ENCODE measurements at places on chromosomes 6 and 20.

- DNase-seq = peak; percentile 37
Measured at GRCh38 chr6:132910759-132911158, 96.4 kb downstream of the RPS12 start.

DNA sequence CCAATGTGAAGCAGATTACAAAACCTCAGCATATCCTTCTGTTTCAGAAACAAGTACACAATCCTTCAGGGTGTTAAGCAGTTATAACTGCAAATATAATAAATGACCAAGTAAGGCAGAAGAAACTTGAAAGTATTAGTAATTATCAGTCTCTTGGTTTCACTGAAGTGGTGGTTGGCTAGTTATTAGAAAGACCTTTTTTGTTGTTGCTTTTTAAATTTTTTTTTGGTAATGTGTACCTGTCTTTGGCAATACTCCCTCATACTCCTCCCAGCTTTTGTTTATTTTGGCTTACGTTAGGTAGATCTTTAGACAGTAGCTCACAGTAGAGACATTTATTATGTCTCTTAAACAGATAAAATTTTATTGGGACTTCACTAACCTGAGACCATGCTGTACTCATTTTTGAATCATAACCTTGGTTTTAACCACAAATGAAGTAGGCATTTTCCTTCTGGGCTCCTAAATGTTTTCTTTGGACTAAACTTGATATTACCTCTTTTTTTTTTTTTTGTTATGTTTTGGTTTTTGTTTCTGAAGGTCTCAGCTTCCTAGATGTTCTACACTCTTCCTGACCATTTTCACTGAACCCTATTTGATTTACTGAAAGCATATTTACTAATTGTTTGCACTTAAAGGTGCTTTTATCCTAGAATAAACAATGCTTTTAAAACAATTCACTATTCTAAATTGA lies 6.4 kb downstream of the CD2AP start:
- peak; percentile 35 for DNase-seq

DNA sequence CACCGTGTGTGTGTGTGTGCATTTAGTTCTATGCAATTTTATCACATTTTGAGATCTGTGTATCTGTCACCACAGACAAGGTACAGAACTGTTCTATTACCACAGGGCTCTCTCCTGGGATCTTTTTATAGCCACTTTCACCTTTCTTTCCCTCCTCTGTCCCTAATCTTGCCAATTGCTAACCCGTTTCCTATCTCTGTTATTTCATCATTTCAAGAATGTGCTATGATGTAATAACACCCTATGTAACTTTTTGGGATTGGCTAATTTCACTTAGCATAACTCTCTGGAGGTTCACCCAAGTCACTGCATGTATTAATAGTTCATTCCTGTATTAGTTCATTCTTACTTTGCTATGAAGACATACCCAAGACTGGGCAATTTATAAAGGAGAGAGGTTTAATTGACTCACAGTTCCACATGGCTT lies 657.7 kb downstream of the QKI start:
- no peak for DNase-seq

DNA sequence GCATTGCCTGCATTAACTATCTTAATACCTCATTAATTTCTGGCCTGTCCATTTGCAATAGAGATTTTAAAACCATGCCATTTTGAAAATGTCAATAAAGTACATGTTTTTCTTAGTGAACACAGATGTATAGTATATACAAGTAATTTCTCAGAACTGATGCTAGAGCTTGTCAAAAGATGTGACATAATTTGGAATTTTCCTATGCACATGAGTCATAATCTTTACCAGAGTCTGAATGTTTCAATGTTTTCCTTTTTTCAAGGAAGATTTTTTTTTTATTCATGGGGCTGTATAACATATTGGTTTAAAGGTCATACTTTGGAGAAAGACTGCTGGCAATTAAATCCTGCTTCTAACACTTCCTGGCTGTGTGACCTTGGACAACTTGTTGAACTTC lies 1347.5 kb upstream of the ADGRB3 start:
- DNase-seq = no peak

DNA sequence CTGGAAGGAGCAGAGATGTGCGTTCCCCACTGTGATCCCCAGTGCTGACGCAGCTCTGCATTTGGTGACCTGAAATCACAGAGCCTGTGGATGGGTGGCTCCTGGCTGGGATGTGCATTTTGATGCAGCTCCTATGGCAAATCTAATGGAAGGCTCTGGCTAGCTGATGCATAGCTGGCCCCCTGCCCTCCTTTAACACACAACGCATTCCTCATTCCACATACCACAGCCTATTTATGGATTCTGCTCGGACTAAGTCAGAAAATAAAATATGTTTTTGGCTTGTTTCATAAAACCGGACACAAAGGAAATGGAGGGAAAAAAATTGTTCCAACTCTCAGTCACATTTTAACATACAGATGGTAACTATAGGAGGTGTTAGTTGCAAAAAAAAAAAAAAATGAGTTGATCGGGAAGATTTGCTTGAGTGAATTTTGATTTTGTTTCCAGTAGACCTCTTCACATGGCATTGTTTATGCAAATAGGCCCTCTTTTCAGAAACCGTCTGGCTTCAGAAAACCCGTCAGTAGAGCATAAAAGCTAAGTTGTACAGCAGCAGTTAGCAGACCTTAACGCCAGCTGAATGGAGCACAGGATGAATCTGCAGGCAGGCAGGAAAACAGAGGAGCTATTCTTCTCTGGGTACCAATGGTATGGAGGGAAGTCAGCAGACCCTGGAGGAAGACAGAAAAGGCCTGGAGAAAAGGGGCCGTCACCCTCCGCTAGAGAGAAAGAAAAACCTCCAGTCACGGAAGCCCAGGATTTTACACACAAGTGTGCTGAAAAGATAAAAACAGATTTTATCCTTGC lies 215.4 kb downstream of the HDGFL1 start:
- DNase-seq = peak; percentile 64

GRCh38 chr6:71029555-71029954 lies 72.7 kb upstream of the B3GAT2 start:
- DNase-seq = no peak

DNA sequence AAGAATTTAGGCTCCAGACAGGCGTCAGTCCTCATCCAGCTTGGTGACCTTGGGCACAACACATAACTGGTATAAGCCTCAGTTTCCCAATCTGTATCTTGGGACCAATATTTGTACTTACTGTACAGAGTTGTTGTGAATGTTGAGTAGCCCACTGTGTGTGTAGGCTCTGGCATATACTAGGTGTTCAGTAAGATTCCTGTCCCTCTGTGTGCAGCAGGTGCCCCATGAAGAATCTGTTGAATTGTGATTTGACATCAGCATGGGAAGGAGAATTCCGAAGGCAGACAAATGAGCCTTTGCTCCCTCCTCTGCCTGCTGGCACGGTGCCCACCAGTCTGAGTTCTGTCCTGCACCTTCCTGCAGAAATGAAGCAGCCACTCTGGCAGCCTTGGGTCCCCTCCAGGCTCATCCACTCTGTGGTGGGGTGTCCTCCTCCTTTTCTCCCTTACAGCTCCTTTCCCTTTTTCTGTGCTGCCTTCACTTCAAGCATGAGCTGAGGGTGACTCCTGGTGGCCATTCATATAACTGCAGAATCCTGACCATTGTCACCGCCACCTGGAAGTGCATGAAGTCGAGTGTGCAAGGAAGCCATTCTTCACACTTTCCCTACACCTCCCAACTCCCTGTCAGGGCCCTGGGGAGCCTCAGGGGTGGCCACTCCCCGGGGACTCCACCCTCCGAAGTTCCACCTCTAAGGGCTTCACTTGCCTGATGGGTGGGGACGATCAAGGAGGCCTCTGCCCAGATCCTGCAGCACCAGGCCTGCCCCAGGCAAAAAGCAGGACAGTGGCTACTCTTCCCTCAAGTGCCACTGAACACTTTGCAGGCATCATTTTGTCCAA lies 48.2 kb downstream of the MRPL14 start:
- peak; percentile 67 for DNase-seq

GRCh38 chr6:151731313-151731712 lies 76.2 kb upstream of the ESR1 start:
- no peak for DNase-seq

DNA sequence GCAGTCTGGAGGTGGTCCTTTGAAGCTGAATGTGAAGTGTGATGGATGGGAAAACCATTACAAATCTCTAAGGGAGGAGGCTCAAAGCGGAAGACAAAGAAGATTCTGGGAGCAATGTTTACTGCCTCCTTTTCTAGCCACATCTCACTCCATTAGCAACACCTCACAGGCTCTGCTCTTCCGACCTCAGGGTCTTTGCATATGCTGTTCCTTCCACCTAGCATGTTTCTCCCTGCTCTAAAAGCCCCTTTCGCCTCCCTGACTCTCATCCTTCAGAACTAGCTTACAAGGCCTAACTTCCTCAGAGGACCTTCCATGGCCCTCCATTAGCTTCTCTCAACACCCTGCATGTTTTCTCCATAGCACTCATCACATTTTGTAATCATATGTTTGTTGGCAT lies 4.6 kb upstream of the TCP11 start:
- DNase-seq = no peak

DNA sequence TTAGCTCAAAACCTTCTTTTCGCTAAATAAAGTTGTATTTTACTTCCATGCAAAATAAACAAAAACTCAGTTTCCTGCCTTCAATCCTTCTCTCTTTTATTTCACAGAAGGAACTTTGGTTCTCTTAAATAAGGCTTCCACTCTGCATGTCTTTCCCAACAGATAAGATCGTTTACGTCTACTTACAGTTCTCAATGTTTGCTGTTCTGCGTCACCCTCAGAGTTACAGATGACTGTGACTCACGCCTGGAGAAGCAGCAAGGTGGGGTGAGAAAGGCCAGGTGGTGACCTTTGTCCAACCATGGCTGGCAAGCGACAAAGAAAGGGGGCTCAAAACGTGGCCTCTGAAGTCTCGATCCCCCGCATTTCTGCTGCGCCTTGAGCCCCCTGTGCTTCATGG lies 51.4 kb upstream of the RPS6KA2 start:
- peak; percentile 63 for DNase-seq

GRCh38 chr6:8027965-8028651 lies 36.1 kb downstream of the BLOC1S5 start:
- DNase-seq = peak; percentile 38

- DNase-seq = no peak
Measured at GRCh38 chr20:38216201-38216600, 44.3 kb downstream of the KIAA1755 start.

DNA sequence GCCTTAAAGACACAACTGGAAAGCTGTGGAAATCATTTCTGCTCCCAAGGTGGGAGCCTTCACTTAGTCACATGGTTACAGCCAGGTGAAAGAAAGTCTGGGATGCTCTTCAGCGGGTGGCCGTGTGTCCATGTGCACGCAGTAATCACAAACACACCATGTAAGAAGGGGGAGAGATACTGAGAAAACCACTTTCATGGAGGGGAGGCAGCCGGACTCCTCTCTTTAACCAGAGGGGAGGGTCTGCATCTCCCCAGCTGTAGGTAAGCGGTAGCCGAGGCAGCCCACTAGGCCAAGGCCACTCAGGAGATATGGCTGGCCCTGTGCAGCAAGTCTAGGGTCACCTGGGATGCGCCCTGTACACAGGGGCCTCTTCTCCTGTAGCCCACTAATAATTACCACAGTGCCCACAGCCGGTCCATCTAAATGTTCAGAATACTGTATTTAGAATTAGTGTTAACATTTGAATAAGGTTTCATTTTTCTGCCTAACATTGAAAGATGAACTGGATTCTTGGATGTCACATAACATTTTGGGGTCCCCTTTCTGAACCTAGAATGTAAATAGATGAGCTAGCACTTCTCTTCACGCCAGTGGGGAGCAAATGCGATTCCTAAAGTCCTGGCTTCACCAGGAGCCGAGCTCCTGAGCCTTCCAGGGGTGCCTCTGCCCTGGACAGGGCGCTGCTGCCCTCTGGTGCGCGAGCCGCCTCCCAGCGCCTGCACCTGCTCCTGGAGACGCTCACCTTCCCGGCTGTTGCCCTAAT lies 15.9 kb downstream of the GPR31 start:
- no peak for DNase-seq

DNA sequence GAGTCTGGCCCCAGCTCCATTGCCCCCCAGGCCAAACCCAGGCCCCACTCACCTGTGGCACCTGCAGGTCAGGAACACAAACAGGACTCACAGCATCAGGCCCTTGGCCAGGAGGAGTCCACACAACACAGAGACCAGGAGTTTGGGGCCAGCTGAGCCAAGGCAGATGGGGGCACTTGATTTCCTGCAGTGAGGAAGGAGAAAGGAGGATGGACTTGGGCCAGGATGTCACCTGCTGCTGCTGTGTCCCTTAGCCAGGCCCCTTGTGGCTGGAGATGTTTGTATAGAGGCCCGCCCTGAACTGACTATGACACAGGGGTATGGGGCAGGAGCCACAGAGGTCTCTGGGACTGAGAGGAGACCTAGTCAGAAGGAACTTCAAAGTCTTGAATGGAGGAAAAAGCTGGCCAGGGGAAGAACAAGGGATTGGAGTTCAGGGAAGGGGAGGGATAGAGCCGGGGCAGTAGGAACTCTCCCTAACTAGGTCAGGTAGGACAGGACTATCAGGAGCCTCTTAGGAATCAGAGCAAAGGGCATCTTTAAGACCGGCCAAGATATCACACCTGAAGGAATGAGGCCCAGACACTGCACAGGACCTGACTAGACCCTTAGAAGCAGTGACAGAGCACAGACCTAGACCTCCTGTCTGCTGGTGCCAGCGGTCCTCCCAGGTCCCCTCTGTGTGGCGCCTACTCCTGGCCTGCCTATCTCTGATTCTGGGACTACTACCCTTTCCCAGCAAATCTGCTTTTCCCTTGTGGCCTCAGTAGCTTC lies 8.8 kb upstream of the TREML2 start:
- DNase-seq = no peak

GRCh38 chr6:40695114-40695513 lies 108.0 kb upstream of the LRFN2 start:
- peak; percentile 1 for DNase-seq

DNA sequence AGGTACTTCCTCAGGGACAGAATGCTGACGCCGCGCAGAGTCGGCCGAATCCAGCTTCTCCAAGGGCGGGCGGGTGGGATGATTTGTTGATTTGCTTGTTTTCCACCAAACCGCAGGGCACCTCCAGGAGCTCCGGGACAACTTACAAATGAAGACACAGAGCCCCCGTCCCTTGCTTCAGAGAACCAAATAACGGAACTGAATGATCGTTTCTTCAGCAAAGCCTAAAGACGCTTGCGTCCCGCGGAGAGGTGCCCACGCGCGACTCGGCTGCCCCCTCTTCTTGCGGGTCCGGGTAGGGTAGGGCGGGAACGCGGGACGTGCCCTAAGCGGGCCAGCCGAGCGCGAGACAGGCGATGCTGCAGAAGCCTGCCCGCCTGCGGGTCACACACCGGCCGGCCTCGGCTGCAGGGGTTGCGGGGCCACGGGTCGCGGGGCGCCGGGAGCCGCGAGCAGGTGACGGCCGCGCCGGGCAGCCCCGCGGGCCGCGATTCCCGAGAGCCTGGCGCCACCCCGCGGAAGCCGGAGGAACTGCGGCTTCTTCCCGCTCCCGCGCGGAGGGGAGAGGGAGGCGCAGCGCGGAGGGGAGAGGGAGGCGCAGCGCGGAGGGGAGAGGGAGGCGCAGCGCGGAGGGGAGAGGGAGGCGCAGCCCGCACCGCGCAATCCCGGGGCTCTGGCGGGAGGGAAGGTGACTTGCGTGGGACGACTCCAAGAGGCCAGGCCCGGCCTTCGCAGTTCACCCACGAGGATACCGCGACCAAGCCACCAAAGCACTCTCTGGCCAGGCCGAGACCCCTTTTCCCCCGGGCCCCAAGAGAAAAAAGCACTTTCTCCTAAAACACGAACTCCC lies 7.7 kb upstream of the FOXF2 start:
- DNase-seq = no peak
